ENCODE measurements at places on chromosomes 11 and 22. TPM values are rescaled to one million over a fixed set of nuclear protein-coding genes. Genes with fewer than 3 reads are reported as not detected.

C11orf91 gene
- not detected for total RNA-seq

DNA sequence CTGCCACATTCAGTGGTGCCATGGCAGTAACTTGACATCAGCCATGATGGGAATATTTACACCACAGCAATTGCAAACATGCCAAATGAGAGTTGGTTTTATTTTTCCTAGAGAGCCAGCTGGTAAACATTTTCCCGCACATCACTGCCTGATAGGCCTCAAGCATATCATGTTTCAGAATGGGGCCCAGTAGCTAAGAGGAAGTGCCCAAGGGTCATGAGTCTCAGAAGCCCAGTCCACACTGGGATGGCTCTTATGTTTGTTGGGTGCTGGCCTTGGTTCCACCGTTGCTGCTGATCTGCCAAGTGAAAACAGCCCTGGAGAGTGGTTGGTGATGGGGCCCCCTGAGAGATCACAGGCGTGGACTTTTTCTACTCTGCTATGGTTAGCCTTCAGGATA lies 64.3 kb upstream of the NAV2 start:
- H3K36me3 ChIP-seq: no peaks in the 10 kb centered on the region
- no peaks in the 10 kb centered on the region for H3K4me1 ChIP-seq
- no peak for DNase-seq
- no peak overlapping the region for H3K4me3 ChIP-seq

ZNF280A gene
- not detected for total RNA-seq

POU2AF2 gene
- total RNA-seq: not detected

DNA sequence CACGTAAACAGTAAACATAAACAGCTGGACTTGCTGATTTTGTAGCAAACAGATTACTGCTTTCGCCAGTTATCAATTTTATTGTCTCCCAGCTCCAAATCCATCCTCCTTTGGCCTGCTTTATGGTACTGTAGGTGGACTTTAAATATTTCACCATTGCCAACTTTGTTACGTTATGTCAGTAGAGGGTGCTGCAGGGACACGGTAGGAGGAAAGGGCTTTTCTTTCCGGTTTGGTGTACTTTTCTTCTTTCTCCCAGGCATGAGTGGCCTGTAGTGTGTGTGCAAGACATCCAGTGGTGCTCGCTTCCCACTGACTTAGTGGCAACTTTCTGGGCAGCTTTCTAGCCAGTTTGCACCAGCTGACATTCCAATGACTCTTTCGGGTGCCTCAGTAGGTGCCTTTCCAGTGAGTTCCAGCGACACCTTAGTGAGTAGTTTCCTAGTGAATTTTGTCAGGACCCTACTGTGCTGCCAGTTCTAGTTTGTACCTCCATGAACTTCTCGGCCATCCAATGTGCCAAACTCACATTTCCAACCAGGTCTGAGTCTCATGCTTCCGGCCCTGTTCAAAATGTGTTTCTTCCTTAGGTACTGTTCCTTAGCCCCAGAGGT lies 267.6 kb upstream of the TENM4 start:
- no peaks in the 10 kb centered on the region for H3K36me3 ChIP-seq
- DNase-seq: no peak
- no peak overlapping the region for H3K4me3 ChIP-seq
- H3K27me3 ChIP-seq: no peaks in the 10 kb centered on the region
- H3K27ac ChIP-seq: no peak overlapping the region

MS4A14 gene
- total RNA-seq: 0.67 TPM

GRCh38 chr11:112628676-112629075 lies 332.5 kb upstream of the NCAM1 start:
- H3K36me3 ChIP-seq: no peaks in the 10 kb centered on the region
- H3K4me3 ChIP-seq: no peak overlapping the region
- H3K27me3 ChIP-seq: no peaks in the 10 kb centered on the region
- no peaks in the 10 kb centered on the region for H3K4me1 ChIP-seq
- no peak overlapping the region for H3K27ac ChIP-seq

- H3K4me3 ChIP-seq: no peak overlapping the region
- H3K36me3 ChIP-seq: no peaks in the 10 kb centered on the region
- H3K4me1 ChIP-seq: peaks cover 11% of the 10 kb centered on the region
- H3K27ac ChIP-seq: no peak overlapping the region
Measured at GRCh38 chr22:17233348-17234043, 14.3 kb upstream of the ADA2 start.

DNA sequence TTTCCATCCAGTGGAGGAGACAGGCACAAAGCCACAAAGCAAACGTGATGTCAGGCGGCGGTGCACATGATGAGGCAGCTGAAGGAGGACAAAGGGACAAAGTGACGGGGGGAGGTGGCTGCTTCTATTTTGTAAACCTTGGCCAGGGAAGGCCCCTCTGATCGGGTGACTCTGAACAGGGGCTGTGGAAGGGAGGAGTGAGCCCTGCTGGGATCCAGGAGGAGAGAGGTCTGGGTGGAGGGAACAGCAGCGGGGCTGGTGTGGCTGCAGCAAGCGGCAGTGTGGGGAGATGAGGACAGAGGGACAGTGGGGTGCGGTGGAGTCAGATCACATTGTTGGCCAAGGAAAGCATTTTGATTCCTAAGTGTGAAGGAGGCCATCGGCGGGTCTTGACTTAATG lies 36.7 kb downstream of the SHISAL1 start:
- no peaks in the 10 kb centered on the region for H3K4me1 ChIP-seq
- no peak for DNase-seq
- no peak overlapping the region for H3K27ac ChIP-seq
- no peak overlapping the region for H3K4me3 ChIP-seq

- no peak within 1 kb of the TSS for H3K27ac ChIP-seq
- H3K4me3 ChIP-seq: peak within 1 kb of the TSS; percentile 54
- DNase-seq: no peak
- no peaks in the 10 kb centered on the region for H3K27me3 ChIP-seq
- H3K36me3 ChIP-seq: no peaks in the 10 kb centered on the region
- H3K4me1 ChIP-seq: peaks cover 8% of the 10 kb centered on the region
Measured at GRCh38 chr11:15114501-15115475, at the start of gene INSC. TSS of gene INSC (plus strand) at chr11:15114923. CDS start at chr11:15149175, 34,252 bp downstream.

DNA sequence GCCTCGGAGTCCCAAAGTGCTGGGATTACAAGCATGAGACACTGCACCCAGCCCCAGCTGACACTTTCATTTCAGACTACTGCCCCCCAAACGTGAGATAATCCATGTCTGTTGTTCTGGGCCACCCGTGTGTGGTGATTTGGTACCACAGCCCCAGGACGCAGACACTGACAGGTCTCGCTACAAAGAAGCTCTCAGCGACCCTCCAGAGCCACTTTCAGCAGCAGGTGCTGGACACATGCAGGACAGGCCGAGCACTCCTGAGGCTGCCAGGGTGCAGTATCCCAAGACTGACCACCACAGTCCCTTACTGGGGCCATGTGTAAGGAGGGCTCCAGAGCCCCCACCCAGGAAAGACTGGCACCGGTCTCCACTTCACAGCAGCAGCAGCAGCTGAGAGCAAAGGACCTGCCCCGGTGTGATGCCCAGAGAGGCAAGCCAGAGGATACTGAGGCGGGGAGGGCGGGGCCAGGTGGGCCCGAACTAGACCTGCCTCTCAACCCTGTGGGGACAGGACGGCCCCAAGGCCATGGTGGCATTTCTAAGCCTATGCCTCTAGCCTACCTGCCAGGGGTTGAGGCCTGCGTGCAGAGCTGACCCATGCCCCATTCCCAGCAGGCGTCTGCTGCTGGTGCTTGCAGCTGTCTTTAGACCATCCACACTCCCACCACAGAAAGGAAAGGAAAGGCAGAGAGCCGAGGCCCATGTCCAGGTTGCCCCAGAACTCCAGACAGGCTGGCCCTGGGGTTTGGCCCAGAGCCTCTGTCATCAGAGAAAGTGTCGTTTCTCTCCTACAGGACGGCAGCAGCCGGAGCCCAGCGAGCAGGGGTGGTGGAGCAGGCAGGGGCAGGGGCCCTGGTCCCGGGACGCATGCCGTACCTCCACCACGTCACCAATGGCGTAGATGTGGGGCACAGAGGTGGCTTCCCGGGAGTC lies 28.0 kb upstream of the GNB1L start:
- no peaks in the 10 kb centered on the region for H3K36me3 ChIP-seq
- DNase-seq: no peak
- H3K27me3 ChIP-seq: no peaks in the 10 kb centered on the region
- no peak overlapping the region for H3K4me3 ChIP-seq
- H3K27ac ChIP-seq: no peak overlapping the region
- peaks cover 25% of the 10 kb centered on the region for H3K4me1 ChIP-seq

CHEK1 gene
- total RNA-seq: 5.3 TPM

DNA sequence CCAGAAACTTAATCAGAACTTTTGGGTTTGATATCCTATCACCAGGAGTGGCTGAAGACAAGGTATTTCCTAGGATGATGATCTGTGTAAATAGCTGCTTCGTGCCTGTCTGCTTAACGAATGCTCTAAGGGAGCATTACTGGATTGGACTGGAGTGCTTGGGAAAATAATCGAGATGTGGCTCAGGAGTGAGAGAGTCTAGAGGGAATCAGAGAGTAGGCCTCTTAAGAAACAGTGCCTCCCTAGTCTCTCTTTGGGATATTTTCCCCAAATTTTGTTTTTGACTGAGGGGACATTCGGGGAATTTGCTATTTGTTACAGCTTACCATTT lies 2.5 kb downstream of the MAML2 start:
- H3K27ac ChIP-seq: peak overlapping the region; percentile 93
- H3K4me3 ChIP-seq: peak overlapping the region; percentile 85
- peaks cover 72% of the 10 kb centered on the region for H3K4me1 ChIP-seq

GRCh38 chr22:48565901-48566501 lies 1261.7 kb downstream of the BRD1 start:
- no peaks in the 10 kb centered on the region for H3K36me3 ChIP-seq
- DNase-seq: no peak
- no peak overlapping the region for H3K4me3 ChIP-seq
- H3K27me3 ChIP-seq: no peaks in the 10 kb centered on the region

GRCh38 chr11:70399681-70400112 lies 1.4 kb downstream of the CTTN start:
- DNase-seq: no peak
- peak overlapping the region; percentile 99 for H3K4me3 ChIP-seq
- peak overlapping the region; percentile 92 for H3K27ac ChIP-seq
- H3K4me1 ChIP-seq: peaks cover 61% of the 10 kb centered on the region
- H3K27me3 ChIP-seq: no peaks in the 10 kb centered on the region
- H3K36me3 ChIP-seq: peaks cover 3% of the 10 kb centered on the region

DNA sequence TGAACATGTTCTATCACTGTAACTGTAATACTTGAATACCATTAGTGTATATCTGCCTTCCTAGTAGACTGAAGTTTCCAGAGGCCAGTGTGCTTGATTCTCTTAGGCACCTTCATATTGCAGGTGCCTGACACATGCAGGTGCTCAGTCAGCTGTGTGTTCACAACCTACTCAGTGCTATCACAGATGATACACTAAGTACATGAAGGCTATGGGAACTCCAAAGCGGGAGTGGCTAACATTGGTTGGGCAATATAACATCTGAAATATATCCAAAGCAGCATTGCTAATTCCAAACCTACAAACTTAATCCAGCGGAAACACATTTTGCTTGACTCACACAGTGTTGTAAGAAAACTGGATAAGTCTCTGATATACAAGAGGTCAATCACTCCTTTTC lies 539.3 kb upstream of the ISX start:
- no peak overlapping the region for H3K4me3 ChIP-seq
- H3K27ac ChIP-seq: no peak overlapping the region
- H3K27me3 ChIP-seq: peaks cover 20% of the 10 kb centered on the region
- no peak for DNase-seq

- no peaks in the 10 kb centered on the region for H3K36me3 ChIP-seq
- H3K27ac ChIP-seq: no peak overlapping the region
- no peaks in the 10 kb centered on the region for H3K27me3 ChIP-seq
- no peak for DNase-seq
Measured at GRCh38 chr22:47565607-47566006, 803.2 kb downstream of the TBC1D22A start.

DNA sequence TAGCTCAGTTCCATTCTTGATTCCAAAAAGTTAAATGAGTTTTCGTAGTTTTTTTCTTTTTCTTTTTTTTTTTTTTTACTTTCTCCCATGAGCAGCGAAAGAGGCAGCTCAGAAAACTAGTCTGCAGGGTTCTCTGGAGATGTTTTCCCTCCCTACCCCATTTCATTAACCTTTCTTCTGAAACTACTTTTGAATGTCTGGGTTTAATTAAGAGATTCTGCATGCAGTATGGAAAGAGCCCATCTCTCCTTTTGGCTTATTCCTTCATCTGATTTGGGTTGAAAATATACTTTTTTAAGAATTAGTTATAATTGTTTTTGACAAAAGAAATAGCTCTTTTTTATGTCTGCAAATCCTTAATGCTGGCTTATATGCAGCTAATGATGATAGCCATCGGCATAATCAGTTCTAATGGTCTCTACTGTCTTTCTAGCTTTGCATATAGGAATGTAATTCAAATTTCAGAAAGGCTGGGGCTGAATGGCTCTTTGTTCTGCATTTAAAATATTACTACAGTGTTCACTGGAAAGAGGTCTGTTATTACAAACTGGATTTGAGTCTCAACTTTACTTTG lies 265.3 kb downstream of the FAT3 start:
- no peak overlapping the region for H3K4me3 ChIP-seq
- no peaks in the 10 kb centered on the region for H3K27me3 ChIP-seq
- H3K36me3 ChIP-seq: no peaks in the 10 kb centered on the region
- no peak overlapping the region for H3K27ac ChIP-seq
- no peaks in the 10 kb centered on the region for H3K4me1 ChIP-seq

- H3K4me1 ChIP-seq: peaks cover 5% of the 10 kb centered on the region
- no peaks in the 10 kb centered on the region for H3K27me3 ChIP-seq
- H3K27ac ChIP-seq: no peak overlapping the region
Measured at GRCh38 chr11:107819361-107820014, 39.1 kb downstream of the SLC35F2 start.

DNA sequence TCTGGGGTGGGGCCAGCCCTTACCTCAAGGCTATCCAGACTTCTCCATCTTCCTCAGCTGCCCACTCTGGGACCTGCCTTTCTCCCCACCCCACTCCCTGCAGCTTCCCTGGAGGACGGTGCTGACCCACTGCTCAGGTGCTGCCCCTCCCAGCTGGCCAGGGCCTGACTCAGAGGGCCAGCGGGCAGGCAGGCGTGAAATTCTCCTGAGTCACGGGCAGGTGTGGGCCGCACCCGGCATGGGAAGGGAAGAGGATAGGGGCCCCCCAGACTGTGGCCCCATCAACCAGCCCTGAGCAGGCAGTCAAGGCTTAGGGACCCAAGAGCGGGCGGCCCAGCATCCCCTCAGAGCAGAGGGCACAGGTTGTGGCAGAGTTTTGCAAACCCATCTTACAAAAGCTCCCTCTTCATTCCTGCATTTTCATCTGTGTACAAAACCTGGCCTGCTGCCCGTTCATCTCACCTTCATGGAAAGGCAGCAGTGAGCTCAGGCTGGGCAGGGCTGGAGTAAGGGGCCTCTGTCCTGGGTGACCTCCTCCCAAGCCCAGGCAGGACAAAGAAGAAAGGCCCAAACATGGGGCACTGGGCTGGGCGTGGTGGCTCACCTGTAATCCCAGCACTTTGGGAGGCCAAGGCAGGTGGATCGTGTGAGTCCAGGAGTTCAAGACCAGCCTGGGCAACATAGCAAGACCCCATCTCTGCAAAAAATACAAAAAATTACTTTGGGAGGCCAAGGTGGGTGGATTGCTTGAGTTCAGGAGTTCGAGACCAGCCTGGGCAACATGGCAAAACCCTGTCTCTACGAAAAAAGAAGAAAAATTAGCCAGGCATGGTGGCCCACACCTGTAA lies 6.1 kb downstream of the RHOD start:
- no peak for DNase-seq
- H3K27ac ChIP-seq: peak overlapping the region; percentile 79
- H3K4me1 ChIP-seq: peaks cover 4% of the 10 kb centered on the region
- H3K36me3 ChIP-seq: peaks cover 3% of the 10 kb centered on the region

- no peak for DNase-seq
- no peaks in the 10 kb centered on the region for H3K36me3 ChIP-seq
- H3K4me1 ChIP-seq: no peaks in the 10 kb centered on the region
Measured at GRCh38 chr22:33401291-33401690, 343.1 kb upstream of the SYN3 start.

CECR2 gene
- 0.38 TPM for total RNA-seq

ANO1 gene
- 17.5 TPM for total RNA-seq

GRCh38 chr11:77879218-77879617 lies 58.3 kb downstream of the AAMDC start:
- H3K27ac ChIP-seq: no peak overlapping the region
- H3K36me3 ChIP-seq: peaks cover 96% of the 10 kb centered on the region
- DNase-seq: no peak
- no peak overlapping the region for H3K4me3 ChIP-seq

P4HA3 gene
- not detected for total RNA-seq

Measured in esophagus squamous epithelium (tissue), 5 donors.